HCEC 1CT (cell line): ENCODE measurements at places on chromosomes 2 and 18.

GRCh38 chr2:150663143-150663542, 175.7 kb upstream of the RND3 start:
- peak; percentile 97 for DNase-seq

- peak; percentile 95 for DNase-seq
Observed at GRCh38 chr2:14756981-14757657, 124.6 kb downstream of the LRATD1 start.

DNA sequence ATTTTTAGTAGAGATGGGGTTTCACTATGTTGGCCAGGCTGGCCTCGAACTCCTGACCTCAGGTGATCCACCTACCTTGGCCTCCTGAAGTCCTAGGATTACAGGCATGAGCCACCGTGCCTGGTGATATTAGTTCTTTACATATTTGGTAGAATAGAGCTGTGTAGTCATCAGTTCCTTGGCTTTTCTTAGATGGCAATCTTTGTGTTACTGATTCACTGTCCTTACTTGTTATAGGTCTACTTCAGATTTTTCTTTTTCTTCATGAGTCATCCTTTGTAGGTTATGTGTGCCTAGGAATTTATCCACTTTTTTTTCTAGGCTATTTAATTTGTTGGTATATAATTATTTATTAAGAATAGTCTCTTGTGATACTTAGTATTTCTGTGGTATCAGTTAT, 30.3 kb upstream of the ZSWIM2 start:
- DNase-seq = no peak

- peak; percentile 90 for DNase-seq
Observed at GRCh38 chr2:191020742-191021381, 6.9 kb upstream of the STAT1 start.

DNA sequence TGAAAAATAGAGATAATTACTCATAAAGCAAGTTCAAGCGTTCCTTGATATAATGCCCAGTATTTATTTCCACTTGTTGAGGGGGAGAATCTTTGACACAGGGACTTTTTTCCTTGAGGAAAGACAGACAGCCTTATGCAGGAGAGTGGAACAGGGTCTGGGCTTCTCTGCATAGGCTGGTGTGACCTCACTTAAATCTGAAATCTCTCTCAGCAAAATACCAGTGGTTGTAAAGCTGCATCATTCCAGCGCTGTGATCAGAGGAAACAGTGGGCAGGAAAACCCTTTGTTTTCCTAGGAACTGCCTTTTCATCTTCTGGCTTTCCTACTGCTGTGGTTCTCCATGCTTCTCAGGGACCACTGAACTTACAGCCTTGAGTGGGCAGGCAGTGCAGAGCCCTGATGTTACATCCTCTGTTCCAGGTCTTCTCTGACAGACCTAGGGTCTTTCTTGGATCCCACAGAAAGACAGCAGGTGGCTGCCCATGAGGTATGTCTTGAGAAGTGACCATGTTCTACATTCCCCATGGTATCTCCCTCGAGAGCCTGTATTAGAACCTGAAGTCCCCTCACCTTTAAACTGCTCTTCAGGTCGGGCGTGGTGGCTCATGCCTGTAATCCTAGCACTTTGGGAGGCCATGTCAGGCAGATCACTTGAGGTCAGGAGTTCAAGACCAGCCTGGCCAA, 17.6 kb upstream of the MAP4K4 start:
- DNase-seq = no peak

- no peak for DNase-seq
Observed at GRCh38 chr2:104378853-104379374, 475.0 kb upstream of the POU3F3 start.

GRCh38 chr2:127586746-127587295, 51.3 kb downstream of the MYO7B start:
- no peak for DNase-seq

- no peak for DNase-seq
Observed at GRCh38 chr2:98822301-98823164, 91.6 kb upstream of the MGAT4A start.

GRCh38 chr2:138293549-138293948, 208.0 kb upstream of the SPOPL start:
- no peak for DNase-seq

DNA sequence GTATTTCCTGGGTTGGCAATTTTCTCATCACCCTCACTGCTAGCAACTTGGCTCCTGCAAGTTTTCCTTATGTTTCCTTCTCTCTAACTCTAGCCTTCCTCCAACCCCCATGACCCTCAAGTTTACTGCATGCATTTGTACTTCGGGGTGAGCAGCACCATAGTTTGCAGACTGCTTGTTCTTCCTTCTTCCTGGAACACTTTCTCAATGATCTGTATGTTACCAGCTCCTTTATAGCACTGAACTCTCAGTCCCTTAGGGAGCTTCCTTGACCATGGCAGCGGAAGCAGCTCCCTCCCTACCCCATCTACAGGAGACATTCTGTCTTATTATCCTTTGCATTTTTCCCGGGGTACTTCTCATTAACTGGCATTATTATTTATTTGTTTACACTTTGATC, 1089.5 kb upstream of the GYPC start:
- no peak for DNase-seq

GRCh38 chr2:69306822-69307578, 80.0 kb downstream of the GFPT1 start:
- DNase-seq = peak; percentile 81

GRCh38 chr2:40034198-40034597, 255.1 kb upstream of the THUMPD2 start:
- peak; percentile 100 for DNase-seq

DNA sequence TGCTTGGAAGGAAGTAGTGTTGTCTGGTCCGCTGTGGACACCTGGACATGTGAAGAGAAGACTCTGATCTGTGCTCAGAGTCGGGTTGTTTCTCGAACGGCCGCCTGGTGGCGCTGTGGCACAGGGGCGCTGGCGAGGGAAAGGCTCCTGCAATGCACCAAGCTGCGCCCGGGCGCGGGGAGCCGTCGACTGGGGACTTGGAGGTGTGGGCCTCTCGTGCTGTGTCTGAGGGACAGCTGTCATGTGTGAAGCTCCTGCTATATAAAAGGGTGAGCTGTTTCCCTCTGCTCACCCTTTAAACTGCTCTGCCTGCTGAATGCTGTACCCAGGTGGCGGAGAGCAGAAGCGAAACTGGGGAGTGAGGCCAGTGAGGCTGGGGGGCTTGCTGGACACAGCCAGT, 44.0 kb downstream of the GNAL start:
- peak; percentile 46 for DNase-seq

GRCh38 chr2:43594875-43595274, 963 bp downstream of the THADA start:
- no peak for DNase-seq

- no peak for DNase-seq
Observed at GRCh38 chr2:175468431-175469098, 287.1 kb upstream of the ATP5MC3 start.

DNA sequence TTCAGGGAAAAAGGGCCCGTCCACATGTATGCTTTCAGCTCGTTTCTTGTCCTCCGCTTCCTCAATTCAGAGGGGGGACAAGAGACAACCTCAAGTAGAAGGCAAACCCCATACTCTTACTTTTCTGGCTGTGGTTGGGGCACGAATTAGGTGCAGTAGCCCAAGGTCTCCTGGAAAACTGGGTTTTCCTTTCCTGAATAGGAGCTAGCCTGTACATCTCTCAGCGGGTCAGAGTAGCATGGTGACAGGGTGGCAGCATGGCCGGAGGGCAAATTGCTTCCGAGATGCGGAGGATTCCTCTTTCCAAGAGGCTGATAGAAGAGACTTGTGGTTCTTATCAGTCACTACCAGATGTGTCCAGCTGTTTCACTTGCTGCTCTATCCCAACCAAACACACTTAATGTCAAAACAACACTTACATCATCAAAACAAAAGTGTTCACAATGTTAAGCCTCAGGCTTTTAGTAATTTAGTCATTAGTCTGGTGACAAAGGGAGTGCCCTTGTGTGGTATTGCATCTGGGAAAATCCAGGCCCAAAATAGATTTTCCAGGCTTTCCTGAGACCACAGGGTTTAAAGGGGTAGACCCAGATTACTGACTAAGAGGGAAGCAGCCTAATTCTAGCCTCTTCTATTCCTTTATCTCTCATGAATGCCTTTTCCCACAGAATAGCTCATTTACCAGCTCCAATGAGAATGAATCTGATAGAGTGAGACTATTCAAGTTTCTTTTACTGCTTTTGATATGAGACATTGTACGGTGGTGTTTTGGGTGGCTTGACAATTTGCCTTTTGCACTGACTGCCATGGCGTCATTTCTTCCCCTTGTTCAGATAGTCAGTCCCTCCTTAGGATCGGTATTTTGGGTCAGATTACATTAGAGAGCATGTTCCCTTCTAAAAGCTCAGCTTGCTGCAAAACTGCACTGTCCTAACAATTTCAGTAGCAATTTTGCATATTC, 162.0 kb downstream of the LTBP1 start:
- peak; percentile 93 for DNase-seq

GRCh38 chr18:36592282-36592681, 236.5 kb downstream of the TPGS2 start:
- peak; percentile 35 for DNase-seq

- no peak for DNase-seq
Observed at GRCh38 chr2:8334866-8335325, 347.0 kb upstream of the ID2 start.

DNA sequence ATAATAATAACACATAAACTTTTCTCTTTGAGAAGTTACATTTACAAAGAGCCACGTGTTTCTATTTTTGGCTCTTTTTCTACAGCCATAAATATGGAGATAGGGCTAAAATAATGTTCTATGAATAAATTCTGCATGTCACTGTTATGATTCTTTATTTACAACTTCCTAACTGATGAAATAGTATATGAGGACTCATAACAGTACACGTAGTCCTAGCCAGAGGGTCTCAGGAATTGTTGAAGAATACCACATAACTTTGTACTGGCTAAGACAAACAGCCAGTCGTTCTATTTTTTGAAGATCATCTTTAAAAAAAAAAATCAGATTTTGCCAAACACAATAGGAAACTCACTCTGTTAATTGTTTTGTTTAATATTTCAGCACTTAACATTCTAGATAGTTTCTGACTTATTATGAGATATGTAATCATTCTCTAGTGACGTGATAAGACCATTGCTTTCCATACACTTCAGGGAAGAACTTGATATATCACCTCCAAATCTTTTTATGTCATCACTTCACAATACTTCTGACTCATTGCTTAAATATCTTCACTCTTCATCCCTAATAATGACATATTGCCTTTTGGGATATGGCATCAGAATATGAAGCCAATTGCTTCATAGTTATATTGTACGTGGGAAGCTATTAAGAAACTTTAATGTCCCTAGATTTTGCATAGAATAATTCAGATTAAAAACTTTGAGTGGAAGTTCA, 256.1 kb downstream of the XIRP2 start:
- DNase-seq = peak; percentile 81

DNA sequence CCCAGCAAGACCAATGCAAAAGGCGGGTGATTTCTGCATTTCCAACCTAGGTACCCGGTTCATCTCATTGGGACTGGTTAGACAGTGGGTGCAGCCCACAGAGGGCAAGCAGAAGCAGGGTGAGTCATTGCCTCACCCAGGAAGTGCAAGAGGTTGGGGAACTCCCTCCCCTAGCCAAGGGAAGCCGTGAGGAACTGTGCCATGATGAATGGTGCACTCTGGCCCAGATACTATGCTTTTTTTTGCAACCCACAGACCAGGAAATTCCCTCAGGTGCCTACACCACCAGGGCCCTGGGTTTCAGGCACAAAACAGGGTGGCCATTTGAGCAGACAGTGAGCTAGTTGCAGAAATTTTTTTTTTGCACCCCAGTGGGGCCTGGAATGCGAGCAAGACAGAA, 662.6 kb upstream of the ACVR2A start:
- peak; percentile 37 for DNase-seq

DNA sequence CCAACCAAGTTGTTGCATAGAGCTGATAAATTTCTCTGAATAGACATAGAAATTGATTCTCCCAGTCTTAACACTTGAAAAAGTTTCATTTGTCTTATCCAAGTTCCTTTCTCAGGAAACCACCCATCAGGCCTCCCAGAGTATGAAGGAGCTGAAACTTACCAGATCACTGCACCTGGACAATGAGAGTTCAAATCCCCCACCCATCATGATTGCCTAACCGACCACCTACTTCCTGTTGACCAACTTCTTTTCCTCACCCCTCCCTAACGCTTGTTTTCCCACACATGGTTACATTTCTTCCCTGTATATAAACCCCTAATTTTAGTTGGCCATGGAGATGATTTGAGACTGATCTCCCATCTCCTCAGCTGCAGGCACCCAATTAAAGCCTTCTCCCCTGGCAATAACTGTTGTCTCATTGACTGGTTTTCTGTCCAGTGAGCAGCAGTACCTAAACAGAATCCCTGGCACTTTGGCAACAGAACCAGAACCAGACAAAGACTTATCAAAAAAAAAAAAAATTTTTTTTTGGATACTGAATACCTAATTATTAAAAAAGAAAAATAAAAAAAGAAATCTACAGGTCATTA, 103.0 kb downstream of the SPIRE1 start:
- no peak for DNase-seq

DNA sequence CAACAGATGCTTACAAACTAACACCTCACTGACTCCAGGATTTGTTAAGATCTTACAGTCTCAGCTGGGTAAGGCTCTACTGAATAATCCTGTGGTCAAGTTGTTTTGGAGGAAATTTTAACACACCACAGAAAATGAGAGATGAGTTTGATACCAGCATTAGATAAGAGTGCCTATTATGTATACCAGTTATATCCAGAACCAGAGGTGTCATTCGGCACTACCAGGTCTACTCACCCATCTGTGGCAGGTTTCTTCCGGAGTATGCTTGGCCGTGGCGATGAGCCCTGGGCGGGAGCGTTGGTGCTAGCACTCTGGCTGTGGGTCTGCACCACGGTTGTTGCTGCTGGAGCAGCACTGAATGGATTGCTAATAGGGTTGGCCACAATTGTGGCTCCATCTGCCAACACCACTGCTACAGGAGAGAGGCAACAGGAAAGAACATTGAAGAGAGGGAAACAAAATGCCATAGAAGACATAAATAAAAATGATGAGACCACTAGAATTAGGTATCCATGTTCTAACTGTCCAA, 41.2 kb downstream of the SAP130 start:
- no peak for DNase-seq

DNA sequence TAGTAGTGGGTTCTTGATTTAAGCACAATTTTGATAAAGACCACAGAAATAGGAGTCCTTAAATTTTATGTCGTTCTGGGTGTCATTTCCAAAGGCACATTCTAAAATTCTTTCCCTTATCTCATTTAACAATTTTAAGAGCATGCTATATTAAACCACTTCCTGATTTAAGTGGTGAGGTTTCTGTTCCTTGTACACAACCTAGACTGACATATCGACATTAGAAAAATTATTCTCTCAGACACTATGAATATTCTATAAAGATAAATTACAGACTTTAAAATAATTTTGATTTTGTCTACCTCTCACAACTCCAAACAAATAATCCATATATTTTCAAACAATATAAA, 923.8 kb downstream of the LRP1B start:
- DNase-seq = no peak

GRCh38 chr2:181169503-181169902, 189.1 kb downstream of the UBE2E3 start:
- DNase-seq = no peak
